Left hindlimb (tissue), 1 donor: ENCODE measurements at places on chromosomes 5 and 9.
A peak's percentile ranks its signal among the peaks of the same experiment; 100 is the strongest.

- DNase-seq = no peak
Measured at GRCh38 chr5:166551384-166551783, 1740.1 kb upstream of the WWC1 start.

DNA sequence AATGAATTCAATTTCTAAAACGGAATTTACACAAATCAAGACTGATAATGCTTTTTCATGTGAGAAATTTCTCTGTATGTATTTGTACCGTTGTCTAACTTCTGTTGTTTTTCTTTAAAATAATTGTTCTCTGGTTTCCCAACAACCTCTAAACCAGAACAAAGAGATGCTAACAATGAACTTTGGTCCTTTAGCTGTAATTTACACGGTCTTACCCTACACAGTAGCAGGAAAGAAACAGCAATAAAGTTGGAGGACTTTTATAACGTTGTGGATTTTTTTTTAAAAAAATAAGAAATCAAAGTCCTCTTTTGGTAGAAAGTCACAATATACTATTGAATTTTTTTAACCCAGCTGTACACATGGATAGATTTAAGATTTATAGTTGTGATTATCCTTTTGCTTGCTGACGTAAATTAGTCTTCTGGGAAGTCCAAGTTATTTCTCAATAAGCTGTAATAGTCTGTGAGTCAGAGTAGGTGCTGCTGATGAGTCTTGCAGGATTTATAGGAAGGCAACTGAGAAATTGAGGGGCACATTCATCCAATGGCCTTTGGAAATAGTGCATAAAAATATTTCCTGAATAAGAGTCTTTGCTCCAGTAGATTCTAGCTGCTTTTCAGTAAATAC, 76.8 kb upstream of the PCSK1 start:
- no peak for DNase-seq

- DNase-seq = no peak
Measured at GRCh38 chr9:21392270-21392669, 7.1 kb upstream of the IFNA2 start.

GRCh38 chr9:131349881-131350563, 43.9 kb upstream of the PRRC2B start:
- peak; percentile 87 for DNase-seq

DNA sequence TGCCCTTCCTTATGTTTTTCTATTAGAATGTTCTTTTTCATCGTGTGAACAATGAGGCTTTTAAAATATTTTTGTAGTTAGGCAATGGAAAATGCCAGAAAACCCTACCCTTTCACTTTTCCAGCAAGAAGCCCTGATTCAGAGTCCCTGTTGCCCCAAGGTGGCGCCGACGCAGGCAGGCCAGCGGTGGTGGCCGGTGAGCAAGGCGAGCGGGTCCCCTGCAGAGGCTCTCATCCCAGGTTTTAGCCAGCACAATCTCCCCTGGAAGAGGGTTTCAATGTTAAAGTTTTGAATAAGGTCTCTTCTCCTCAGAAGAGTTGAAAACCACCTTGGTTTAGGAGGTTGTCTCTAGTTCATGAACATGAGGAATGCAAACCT, 40.8 kb upstream of the CKMT2 start:
- DNase-seq = no peak

DNA sequence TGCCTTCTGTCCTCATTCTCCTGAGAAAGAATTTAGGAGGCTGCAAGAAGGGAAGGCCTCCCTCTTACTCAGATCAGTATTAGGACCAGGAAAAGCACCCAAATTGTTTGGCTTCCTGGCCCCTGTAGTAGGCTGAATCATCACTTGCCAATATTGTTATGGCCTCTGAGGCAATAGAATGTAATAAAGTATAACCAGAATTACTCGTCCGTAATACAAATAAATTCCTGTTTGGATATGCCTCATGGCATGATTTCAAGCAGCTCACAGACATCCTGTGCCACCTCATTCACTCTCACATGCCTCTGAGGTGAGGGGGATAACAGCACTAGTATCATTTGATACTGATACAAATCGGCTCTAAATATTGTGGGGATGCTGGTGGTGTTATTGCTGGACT, 427.3 kb downstream of the ISL1 start:
- no peak for DNase-seq

- DNase-seq = no peak
Measured at GRCh38 chr5:152824316-152824715, 419.2 kb upstream of the NMUR2 start.

DNA sequence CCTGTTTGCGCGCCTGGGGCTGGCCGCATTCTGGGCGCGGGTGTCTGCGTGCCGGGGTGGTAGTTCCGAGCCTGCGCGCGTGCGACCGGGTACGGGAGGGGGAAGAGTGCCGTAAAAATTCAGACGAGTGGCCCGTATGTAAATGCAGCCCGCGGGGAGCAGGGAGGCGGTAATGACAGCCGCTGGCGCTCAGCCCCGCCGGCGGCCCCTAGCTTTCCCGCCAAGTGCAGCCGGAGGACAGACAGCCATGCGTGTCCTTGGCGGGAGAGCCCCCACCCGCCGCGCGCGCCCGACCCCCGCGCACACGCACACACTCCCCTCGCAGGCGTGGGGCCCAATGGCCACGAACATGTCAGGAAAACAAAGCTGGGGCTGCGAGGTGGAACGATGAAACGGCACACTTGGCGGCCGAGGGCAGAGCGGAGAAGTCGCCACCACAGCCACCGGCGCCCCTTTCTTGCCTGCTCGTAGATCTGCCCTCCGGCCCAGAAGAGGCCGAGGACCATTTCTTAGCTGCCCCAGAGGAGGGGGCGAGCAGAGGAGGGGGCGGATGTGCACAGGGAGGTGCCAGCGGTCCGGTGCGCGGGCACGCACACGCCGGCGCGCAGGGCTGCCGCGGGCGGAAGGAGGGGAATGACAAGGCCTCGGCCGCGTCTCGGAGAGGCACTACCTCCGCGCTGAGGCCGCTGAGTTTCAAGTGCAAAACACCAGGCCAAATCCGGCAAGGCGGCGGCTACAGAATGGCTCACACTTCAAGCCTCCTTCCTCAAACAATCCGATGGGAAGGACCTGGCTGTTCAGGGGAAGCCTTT, 208.4 kb downstream of the MEF2C start:
- DNase-seq = peak; percentile 57

GRCh38 chr9:105046907-105047741, 119.2 kb upstream of the ABCA1 start:
- DNase-seq = no peak

DNA sequence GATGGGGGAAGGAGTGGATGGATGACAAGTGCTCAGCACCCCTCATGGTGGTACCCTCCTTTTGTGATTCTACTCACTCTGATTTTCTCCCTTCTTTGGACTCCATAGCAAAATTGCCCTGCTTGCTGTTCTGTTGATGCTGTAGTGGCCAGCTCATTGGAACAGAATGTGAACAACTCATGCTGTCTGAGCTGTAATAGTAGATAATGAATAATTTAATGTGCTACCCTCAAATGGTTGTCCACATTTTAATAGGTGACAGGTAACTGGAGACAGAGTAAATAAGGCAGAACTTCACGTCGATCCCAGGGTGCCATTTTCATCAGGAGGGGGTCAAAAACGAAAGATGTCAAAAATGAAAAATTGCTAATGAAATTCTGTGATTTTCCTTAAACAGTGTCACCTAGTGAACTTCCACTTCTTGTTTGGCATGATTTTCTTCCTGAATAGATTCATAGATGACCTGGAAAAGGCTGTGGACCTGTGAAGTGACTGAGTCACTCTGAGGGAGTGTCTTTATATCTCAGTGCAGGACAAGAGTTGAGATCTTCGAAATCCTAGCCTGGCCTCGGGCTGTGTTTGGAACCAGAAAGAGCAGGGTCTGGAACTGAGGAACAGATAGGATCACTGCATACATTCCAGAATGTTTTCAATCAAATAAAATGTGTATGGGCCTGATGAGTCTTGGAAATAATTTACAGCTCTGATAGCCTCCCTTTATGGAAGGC, 270.2 kb downstream of the PSAT1 start:
- no peak for DNase-seq

- no peak for DNase-seq
Measured at GRCh38 chr5:173198049-173198448, 37.0 kb downstream of the NKX2-5 start.

- DNase-seq = no peak
Measured at GRCh38 chr5:4901305-4901811, 238.8 kb upstream of the ADAMTS16 start.

- DNase-seq = no peak
Measured at GRCh38 chr5:134110382-134110781, 4.1 kb upstream of the TCF7 start.

GRCh38 chr9:137123468-137123837, 8.9 kb upstream of the DPP7 start:
- no peak for DNase-seq

DNA sequence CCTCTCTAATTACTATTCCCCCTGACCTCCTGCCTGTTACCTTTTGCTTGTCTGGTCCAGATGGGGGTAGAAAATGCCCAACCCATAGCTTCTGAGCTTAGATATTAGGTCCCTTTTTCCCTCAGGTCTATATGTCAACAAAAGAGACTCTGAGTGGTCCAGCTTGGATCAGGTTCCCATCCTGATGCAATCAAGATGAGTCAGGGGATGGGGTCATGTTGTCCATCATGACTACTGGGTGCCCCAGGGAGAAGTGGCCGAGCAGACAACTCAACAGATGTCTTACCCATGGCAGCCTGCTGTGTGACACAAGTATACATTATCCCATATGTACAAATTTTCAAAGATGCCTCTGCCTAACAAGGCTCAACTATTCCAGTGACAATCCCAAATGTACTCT, 9.1 kb upstream of the ANKH start:
- no peak for DNase-seq

- DNase-seq = no peak
Measured at GRCh38 chr9:114034661-114035062, 43.4 kb downstream of the AMBP start.

DNA sequence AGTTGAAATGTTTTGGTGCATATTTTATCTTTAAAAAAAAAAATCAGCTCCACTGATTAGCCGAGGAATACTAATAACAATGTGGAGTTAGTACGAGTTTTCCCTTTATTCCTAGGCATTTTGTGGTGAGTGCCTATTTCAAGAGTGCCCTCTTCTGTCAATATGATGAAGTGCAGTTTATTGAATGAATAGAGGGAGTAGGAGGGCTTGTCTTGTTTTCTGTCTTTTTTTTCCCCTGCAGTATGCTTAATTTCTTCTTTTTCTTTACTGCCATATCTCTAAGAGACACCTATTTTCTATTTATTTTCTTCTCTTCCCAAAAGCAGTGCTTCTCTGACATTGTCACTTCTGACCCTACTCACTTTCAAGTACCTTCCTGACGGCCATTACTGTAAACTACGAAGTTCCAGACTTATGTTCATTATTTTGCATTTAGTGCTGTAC, 169.6 kb upstream of the PITX1 start:
- no peak for DNase-seq

DNA sequence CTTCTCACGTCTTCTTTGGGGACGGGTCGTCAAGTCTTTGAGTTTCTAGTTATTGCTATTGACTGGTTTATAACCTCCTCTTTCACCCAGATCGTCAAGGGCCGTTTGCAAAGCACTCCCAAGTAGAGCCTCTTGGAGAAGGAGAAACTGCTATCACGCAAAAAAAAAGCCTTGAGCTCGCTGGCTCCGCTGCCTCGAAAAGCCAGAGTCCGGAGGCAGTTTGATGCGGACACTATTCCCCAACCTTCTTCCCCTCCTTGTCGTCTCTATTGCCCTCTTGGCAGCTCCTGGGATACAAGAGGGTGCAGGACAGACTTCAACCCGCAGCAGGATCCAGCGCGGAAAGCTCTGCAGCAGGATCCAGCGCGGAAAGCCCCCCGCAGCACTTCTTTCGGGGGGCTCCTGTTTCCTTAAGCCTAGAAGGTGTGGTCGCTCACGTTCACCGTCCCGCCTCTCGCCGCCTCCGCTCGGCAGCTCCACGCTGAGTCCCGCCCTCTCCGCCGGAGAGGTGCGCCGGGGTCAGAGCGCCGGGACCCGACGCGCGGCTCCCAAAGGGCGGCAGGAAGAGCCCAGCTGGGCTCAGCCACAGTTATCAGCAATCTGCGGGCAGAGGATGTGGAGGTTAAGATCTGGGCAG, at the start of gene PCDHAC1:
Gene PCDHAC1, plus strand, starts transcription at position 494 of the 637 bp plus-strand sequence. CDS start 594 bp downstream, outside the sequence.
- DNase-seq = peak; percentile 27

DNA sequence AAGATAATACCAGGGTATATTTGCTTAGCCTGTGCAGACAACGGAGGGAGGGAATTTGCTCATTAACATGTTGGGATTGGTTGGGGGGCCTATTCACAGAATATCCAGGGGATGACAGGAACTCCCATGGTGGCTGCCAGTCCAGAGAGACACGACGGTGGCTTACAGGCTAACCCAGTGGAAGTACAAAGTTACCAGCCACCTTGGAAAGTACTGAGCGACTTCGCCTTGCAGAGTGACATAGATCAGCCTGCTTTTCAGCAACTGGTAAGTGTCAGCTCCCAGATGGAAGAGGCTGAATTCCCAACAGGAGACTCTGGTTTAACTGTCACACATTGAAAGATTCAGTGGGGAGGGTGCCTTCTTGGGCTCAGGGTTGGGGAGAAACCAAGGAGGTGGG, 7.9 kb downstream of the ISL1 start:
- DNase-seq = no peak

DNA sequence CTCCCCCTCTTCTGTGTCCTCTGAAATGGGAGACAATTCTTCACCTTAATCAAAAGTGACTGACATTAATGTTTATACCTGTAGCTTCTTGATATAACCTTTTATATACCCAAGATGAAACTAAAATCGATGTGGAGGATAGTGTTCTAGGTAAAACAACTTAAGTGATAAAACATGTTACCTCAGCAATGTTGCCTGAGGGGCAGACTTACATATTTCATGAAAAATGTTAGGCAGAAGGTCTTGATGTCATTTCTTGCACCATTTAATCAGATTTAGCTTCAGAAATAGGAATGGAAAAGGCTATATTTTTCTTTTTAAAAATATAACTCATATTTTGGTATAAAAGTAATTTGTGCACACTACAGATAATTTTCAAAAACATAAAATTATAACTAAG, 22.7 kb upstream of the MACIR start:
- no peak for DNase-seq

DNA sequence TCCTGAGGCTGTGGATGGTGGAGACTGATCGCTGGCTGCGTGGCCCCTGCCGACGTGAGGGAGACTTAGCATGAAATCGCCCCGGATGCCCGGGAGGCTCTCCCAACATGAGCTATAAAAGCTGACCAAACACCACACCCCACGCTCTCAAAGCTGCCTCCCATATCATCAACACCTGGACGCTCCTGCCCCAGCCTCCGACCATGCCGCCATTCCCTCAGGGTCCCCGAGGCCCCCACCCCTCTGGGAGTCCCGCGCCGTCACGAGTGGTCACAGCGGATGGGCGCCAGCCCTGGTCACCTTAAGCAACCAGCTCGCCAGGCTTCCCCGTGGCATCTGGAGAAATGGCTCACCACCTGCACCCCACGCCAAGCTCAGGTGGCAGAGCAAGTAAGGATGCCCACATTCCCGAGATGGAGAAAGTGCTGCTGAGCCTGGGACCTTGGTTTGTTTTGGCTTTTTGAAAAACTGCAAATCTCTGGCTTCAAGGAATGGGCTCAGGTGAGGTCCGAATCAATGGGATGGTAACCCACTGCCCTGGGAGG, 196.0 kb downstream of the MED10 start:
- no peak for DNase-seq
